Activated T-helper 1 cell treated with anti-CD3 and anti-CD28 coated beads, Interleukin-2, amount 50 U/mL, for 16 hours (primary cell): ENCODE measurements at places on chromosomes 7 and 10.
A peak's percentile ranks its signal among the peaks of the same experiment; 100 is the strongest.

GRCh38 chr7:140649556-140650205, 9.1 kb upstream of the DENND2A start:
- no peak for DNase-seq

DNA sequence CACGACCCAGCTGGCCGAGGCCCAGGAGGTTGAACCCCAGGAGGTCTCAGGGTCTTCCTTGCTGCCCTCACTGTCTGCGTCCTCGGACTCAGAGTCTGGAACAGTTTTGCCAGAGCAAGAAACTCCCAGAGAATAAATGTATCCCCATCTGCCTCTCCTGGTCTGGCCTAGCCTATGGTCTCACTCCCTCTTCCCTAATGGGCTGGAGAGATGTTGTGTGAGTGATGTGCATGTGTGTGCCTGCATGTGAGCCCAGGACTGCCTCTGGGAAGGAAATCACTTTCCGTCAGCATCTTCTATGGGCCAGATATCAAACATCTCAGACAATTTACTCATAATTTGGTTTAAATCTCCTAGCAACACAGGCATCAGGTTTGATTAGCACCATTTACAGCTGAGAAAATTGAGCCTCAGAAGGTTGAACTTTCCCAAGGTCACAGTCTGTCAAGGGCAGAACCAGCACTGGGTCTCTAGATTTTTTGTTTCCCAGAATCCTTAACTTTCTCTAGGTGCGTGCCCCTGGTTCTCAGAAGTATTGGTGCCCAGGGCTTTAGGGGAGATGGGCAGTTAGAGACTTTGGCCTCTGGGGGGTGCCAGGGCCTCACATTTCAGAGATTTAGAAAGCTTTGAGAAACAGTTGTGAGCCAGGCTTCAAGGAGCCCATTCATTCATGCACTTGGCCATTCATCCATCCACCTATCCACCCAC, 4.9 kb downstream of the TMEM270 start:
- DNase-seq = no peak

GRCh38 chr10:109696981-109697775, 226.1 kb downstream of the XPNPEP1 start:
- no peak for DNase-seq

DNA sequence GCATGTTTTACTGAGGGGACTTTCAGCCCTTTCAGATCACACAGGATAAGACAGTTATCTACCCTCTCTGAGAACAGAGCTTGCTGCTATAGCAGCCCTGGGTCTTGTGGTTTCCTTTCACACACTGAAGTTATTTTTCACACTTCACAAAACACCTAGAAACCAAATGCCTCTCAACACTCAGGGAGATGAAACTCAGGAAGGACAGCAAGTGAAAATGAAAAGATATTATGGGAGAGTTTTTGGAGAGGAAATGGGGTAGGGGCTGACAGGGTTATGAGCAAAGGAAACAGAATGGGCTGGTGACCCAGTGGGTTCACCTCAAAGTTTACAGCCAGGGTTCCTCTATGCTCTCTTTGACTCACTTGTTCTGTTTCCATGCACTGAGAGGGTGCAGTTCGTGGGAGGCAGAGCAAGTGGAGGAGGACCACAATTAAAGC, 17.0 kb upstream of the GIMAP2 start:
- DNase-seq = peak; percentile 43

- no peak for DNase-seq
Observed at GRCh38 chr7:1156782-1157535, 3.0 kb downstream of the ZFAND2A start.

DNA sequence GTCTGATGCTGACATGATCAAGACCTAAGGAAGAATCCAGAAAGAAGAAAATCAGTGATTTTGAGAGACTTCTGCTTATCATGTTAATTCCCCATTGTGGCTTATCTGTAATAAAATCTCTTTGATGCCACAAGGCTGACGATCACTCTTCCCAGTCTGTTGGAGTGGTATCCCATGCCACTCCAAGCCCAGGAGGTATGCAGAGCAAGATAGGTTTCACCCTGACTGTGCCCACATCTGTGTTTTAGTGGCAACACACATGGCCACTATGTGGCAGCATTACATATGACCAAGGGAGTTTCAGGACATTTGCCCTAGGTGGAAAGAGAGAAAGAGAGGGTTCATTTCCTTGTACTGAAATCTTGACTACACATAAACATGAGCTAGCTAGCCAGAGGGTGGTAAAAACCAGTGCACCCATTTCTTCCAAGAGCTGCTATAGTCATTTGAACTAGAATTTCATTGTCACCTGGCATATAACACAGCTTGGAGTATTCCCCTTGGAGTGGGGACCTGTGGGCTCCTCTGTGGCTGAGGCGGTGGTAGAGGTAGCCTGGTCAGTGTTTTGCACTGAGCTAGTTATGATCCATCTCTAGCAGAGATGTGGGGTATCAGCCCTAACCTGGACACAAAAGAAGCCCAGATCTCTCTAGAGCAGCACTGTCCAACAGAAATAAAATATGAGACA, 20.8 kb downstream of the LAMB4 start:
- DNase-seq = no peak

DNA sequence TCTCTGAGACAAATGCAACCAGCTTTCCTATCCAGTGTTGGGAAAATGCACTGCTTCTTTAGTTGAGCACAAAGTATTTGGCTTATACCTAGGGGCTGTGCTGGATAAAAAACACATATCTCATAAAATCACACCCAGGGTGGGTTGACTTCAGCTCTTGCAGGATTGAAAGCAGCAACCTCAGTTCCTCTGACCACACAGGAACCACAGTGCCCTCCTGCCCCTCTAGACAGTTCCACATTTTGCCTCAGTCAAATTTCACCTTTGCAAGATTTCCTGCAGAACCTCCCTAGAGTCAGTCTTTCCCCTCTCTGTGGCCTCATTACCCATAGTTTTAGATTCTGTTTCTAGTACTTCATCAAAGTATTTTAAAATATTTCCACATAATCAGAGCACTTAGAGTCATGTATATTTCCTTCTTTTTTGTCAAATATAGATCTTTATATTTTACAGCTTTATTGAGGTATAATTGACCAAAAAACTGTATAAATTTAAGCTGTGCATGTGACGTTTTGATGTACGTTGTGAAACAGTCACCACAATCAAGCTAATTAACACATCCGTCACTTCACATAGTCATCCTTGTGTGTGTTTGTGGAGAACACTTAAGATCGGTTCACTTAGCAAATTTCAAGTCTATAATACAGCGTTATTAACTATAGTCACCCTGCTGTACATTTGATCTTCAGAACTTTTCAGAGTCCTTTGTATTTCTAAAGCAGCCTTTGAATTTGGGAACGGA, 37.0 kb upstream of the EGR2 start:
- DNase-seq = no peak

DNA sequence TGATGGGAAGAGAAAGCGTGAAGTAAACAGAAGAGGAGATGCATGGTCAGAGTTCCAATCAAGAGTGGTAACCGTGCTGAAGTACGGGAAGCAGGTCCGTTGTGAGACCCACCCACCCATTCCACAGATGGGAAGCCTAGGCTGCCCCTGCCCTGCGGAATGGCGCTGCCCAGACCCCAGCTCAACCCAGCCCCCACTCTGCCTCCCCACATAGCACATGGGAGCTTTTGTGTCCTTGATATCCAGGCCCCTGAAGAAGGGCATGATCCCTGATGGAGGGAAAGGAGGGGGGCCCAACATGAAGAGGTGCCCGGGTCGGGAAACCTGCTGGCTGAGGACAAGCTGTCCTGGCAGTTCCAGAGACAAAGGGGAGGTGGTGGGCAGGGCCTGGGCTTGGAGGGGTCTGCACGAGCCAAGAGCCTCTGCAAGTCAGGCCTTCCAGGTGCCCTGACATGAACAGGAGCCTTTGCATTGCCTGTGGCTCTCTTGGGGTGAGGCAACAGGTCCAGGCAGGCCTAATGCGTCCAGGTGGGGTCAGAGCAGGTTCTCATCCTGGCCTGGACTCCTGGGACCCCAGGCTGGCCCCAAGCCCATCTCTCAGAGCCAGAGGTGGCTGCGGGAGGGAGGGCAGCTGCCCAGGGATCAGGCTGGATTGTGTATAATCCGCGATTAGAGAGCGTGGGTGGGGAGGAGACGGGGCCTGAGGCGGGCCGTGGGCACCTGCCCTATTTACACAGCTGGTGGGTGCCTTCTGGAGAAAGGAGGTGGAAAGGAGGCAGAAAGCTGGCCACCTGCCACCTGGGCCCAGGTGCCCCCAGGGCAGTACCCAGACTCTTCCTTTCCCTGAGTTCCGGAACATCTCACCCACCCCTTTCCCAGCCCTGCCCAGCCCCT, 23.5 kb downstream of the YKT6 start:
- DNase-seq = no peak

DNA sequence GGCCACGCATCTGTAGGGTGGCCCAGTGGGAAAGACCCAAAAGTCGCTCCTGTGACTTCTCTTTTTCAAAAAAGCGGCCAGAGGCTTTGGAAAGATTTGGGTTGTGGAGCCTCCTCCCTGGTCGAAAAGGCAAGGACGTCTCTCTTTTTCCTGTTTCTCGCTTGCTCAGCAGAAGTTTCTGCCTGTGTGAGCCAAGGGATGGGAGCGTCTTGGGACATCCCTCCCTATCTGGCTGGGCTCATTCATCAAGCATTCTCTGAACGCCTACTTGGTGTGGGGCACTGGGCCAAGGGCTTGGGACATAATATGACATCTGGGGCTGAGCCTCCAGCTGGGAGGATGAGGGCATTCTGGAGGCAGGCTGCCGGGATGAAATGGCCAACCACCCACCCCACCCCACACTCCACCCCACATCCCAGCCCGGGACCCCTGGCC, 120.9 kb downstream of the C10orf105 start:
- DNase-seq = no peak

GRCh38 chr7:13077466-13077865, 390.0 kb downstream of the ARL4A start:
- no peak for DNase-seq

DNA sequence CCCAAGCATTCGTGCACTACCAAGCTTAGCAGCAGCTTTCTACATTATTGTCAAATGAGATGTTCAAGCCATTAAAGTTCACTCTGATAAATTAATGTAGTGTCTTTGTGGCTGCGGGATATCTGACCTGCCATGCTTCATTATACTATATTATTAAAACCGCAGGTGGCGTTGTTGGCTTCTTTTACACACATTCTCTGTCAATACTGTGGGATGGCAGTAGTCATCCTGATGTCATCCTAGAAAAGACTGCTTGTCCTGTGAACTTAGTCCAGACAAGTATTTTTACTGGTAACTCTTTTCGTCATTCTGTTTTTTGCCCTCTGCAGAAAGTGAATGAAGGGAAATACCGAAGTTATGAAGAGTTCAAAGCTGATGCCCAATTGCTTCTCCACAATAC, 103.9 kb downstream of the ZMYND11 start:
- no peak for DNase-seq
